ENCODE measurements at places on chromosomes 1 and 21. TPM values are rescaled to one million over a fixed set of nuclear protein-coding genes. Genes with fewer than 3 reads are reported as not detected.
A peak's percentile ranks its signal among the peaks of the same experiment; 100 is the strongest.

RHOU gene
- total RNA-seq = 0.72 TPM

DNA sequence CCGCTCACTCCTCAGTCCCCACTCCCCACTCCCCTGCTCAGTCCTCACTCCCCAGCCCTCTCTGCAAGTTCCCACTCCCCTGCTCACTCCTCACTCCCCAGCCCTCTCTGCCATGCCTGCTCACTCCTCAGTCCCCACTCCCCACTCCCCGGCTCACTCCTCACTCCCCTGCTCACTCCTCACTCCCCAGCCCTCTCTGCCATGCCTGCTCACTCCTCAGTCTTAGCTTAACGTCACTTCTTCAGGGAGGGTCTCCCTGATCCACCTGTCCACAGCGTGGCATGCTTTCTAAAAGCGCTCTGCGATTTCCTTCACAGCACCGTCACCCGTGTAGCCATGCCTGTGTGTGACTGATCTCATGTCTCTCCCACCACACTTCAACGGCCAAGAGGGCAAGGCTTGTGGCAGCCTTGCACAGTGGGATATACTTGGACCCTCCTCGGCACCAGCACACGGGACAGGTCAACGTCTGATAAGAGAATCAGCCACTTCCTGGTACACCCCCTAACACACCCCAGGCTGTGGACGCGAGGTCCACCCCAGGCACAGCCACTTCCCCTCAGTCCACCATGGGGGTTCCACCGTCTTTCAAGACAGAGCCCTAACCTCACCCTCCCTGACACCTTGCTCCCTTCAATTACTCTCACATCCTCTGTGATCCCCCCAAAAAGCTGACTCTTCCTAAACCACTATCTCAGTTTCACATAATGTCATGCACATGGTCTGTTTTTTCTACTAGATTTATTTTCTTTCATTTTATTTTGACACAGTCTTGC lies 14.0 kb downstream of the PRDM15 start:
- no peak for DNase-seq

GJA4 gene
- not detected for total RNA-seq

DNA sequence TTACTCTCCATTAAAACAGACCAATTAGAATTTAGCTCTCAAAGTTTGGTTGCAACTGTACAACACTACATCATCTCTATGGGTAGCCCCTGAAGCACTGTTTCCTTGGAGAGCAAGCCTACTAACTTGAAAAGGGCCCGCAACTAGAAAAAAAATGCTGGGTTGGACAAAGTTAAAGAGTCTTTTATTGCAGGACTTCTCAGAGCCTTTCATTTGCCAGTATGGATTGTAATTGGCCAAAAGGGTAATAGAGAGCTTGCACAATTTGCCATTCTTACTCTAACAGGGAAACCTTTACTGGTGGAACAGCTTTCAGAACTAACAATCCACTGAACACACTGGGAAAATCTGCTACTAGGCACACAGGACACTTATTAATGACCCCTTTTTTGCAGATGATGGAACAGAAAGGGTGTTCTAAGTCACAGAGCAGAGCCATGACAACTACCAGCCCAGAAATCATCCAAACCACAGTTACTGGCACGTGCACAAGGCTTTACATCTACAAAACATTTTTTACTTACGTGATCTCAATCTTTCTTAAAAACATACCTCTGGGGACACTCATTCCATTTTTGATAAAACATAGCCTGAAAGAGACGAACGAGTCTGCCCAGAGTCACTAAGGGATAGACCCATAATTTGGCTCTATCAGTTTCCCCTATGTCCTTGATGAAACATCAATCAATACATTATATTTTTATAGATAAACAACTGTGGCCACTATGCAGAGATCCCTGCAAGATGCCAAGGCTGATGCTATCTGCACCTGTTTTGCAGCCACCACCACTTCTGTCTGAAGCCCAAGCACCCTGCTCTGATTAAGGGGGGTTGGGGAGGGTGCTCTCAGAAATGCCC lies 176.3 kb upstream of the EDN2 start:
- DNase-seq = no peak

DNA sequence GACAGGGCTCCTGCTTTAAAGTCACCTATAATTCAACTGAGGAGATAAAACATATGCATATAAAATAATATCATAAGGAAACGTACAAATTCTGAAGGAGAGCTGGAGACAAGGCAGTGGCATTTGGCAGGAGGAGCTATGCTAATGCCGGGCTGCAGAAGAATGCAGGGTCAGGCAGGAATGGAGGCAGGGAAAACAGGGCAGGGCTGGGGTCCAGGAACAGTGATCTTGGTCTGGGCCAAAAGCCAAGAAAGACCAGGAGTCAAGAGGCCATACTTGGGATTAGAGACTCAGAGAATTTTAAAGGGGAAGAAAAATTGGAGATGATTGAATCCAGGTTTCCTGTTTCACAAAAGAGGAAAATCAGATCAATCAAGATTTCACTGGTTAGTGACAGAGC lies 20.0 kb upstream of the BRDT start:
- no peak for DNase-seq

- peak; percentile 82 for DNase-seq
Measured at GRCh38 chr1:113677250-113678158, 81.8 kb downstream of the PHTF1 start.

GRCh38 chr1:100335436-100335835 lies 16.9 kb upstream of the CDC14A start:
- peak; percentile 43 for DNase-seq

DNA sequence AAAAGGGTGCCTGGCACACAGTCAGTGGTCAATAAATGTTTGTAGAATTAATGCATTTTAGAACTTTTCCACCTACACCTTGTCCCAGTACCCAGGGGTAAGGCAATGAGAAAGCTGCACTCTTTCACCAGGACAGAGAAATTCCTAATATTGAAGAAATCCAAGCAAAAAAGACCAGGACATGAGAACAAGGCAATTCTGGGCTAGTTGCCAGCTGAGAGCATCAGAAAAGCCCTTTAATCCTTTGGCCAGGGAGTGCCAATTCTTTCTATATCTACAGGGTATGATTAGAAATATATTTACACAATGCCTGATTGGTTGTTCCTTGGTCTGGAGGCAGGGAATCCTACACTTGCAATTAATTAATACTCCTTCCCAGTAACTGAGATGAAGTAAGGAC lies 492.4 kb upstream of the NFIA start:
- no peak for DNase-seq

DNA sequence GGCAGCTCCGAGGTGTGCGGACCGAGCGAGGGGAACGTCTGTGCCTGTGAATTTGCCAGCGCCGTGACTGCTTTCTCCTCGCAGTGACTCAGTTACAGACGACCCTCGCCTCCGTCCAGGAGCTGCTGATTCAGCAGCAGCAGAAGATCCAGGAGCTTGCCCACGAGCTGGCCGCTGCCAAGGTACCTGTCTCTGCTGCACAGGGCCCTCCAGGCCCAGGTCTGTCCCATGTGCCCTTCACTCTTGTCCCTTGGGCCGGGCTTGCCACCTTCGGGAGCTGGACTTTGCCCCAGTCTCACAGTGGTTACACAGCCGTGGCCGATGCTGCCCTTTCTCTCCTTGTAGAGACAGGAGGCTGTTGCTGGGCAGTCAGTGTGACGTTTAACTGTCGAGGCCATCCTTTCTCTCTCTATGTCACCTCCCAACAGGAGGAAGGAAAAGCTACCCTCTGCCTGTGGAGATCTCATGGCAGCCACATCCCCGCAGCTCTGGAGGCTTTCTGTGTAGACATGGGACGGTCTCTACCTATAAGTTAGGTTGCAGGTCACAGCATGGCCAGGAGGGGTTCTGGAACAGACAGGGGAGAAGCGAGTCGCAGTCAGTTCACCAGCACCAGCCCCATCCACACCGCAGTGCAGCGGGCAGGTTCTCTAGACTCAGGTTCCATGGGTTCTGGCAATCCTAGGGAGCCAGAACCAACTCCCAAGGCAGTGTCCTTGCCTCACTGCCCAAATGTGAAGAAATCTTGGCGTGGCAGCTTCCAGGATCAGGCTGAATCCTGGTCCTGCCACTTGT lies 149.7 kb downstream of the PEX14 start:
- DNase-seq = no peak

RXRG gene
- not detected for total RNA-seq

GRCh38 chr1:224092601-224093000 lies 21.3 kb upstream of the FBXO28 start:
- no peak for DNase-seq

DNA sequence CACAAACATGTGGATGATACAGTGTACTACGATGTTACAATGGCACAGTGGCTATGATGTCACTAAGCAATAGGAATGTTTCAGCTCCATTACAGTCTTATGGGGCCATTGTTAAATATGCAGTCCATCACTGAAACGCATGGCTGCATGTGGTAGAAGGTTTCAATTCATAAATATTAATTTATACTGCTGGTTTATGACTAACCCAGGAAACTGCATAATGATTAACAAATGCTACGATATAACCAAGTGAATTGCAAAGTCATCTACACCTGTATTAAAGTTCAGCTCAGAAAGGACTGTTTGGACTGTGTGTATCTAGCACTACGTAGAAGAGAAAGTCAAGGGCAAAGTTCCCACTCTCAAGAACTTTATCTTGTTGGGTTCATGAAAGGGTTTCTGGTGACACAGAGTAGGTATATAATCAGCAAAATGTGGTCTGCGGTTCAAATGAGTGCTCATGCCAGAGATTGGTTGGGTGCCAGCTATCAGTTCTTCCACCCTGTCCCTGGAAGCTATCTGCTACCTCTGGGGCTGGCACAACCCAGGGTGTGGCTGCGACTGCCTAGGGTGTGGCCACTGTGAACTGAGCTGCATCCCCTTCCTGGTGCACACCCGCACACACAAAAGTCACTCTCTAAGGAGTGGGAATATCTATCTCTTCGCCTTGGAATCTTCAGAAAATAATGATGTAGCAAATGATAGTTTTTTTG lies 14.8 kb downstream of the MGST3 start:
- no peak for DNase-seq

GRCh38 chr1:56979986-56980755 lies 14.4 kb upstream of the C8B start:
- no peak for DNase-seq

VASH2 gene
- total RNA-seq = 2.1 TPM

DNA sequence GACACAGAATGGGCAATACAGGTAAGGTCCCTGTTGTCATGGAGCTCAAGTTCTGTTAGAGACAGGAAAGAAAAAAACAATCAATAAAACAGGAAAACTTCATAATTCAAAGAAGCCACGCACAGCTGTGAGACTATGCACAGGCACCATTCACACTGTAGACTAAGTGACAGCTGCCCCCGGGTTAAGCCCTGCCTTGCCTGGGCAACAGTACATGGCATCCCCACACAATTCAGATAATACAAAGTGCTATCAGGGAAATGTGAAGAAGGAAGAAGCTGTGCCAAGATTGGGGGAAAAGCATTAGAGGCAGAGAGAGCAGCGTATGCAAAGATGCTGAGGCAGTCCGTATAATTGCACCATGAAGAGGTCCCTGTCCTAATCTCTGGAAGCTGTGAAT lies 9.0 kb upstream of the KCNE2 start:
- no peak for DNase-seq

DNA sequence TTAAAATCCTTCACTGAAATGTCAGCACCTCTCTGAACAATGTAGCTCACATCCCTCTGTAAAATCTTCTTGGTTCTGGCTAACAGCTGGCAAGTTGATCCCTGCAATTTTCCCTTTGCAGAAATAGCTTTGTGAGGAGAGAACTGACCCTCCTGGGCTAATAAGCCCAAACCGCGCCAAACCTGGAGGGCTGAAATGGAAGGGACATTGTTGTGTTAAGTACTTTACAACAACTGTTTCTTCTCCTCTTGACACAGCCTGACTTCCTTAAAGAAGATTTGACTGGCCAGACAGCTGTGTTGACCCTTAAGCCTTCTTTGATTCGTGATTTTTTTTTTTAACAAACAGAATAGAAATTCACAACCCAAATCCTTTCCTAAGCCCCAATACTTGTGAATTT lies 5.7 kb downstream of the LMX1A start:
- no peak for DNase-seq

PLA2G2C gene
- not detected for total RNA-seq

GRCh38 chr1:229380536-229381160 lies 37.8 kb upstream of the CCSAP start:
- DNase-seq = peak; percentile 54

OPTC gene
- total RNA-seq = not detected

DNA sequence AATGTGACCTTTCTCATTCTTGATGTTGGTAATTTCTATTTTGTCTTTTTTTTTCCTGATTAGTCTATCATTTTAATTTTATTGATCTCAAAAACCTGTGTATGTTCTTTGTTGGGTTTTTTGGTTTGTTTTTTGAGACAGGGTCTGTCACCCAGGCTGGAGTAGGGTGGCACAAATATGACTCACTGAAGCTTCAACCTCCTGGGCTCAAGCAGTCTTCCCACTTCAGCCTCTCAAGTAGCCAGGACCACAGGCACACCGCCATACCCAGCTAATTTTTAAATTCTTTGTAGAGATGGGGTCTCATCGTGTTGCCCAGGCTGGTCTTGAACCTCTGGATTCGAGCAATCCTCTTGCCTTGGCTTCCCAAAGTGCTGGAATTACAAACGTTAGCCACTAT lies 145.2 kb downstream of the PIK3R3 start:
- DNase-seq = no peak

- peak; percentile 78 for DNase-seq
Measured at GRCh38 chr1:157390651-157391050, 161.7 kb downstream of the FCRL5 start.

- DNase-seq = no peak
Measured at GRCh38 chr21:23887725-23888306, 1719.5 kb downstream of the MRPL39 start.

GRCh38 chr1:77370161-77370560 lies 88.3 kb downstream of the AK5 start:
- no peak for DNase-seq

DNA sequence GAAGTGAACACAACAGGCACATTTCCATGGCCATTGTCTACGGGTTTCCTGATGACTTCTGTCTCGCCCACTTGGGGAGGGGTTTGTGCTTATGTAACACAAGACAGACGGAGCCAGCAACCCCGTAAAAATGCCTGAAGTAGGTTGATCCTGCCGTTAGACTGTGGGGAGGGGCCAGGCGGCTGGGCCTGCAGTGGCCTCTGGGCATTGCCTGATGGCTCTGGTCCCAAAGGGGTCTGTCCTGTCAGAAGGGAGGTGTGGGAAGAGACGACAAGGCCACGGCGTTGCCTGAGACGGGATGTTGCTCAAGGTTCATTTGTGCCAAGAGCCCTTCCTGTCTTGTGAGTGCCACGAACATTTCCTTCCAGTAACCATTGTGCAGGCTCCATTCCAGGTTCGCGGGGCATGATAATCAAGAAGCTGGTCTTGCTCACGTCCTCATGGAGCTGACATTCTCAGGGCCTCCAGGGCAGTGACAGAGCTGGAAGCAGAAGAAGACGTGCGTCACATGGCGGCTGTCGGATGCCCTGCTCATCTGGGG lies 44.7 kb downstream of the ABCG1 start:
- no peak for DNase-seq
